ENCODE measurements at places on chromosomes 2 and 18.

DNA sequence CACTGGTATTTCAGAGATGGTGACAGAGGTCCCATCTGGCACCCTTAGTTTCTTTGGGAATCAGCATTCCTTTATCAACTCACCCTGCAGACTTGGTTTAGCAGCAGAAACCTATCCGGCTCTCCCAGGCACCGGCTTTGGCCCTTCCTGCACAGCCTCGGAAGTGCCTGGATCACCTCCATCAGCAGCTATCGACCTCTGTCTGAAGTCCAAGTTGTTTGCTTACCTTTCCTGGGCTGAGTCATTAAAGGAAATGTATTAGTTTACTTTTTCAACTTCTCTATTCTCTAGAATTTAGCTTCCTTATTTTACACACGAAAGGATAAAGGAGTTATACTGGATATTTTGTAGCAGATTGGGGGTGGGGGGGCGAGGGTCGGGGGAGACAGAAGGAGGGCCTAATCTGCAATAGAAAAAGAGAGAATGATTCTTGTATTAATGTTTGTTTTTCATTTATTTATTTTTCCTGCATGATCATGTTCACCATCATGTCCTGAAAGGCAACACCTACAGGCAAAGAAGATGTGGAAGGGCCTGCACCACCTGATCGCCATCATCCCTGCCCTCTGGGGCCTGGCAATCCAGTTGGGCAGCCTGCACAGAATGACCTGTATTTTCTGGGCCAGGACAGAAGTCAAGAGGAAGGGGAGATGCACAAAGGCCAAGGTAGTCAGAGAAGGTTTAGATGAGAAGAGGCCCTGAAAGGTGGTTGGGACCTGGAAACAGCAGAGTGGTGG, 22.1 kb upstream of the MAT2A start:
- DNase-seq = no peak

DNA sequence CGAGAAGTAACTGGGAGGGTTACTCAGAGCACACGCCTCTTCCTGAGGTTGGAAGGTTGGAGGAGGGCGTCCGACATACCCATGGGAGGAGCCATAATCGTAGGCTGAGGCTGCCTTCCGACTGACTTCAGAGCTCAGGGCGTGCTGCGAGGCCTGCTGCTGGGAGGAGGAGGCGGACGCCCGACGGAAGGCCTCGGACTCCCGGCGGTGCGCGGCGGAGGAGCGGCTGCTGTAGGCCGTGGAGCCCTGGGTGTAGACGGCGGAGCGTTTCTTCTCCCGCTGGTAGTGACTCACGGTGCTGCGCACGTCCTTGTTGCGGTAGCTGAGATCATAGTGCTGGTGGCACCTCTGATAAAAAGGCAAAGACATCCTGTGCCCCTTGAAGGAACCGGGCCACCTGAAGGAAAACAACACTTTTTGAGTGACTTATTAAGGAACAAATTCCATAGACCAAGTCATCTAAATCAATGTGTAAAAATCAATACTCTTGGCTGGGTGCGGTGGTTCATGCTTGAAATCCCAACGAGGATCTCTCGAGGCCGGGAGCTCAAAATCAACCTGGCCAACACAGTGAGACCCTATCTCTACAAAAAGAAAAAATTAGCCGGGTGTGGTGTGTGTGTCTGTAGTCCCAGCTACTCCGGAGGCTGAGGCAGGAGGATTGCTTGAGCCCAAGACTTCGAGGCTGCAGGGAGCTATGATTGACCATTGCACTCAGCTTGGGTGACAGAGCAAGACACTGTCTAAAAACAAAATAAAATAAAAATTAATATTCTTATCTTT, 4.7 kb downstream of the MYOM1 start:
- DNase-seq = no peak

GRCh38 chr2:99998651-99999320, 143.6 kb downstream of the AFF3 start:
- DNase-seq = no peak

DNA sequence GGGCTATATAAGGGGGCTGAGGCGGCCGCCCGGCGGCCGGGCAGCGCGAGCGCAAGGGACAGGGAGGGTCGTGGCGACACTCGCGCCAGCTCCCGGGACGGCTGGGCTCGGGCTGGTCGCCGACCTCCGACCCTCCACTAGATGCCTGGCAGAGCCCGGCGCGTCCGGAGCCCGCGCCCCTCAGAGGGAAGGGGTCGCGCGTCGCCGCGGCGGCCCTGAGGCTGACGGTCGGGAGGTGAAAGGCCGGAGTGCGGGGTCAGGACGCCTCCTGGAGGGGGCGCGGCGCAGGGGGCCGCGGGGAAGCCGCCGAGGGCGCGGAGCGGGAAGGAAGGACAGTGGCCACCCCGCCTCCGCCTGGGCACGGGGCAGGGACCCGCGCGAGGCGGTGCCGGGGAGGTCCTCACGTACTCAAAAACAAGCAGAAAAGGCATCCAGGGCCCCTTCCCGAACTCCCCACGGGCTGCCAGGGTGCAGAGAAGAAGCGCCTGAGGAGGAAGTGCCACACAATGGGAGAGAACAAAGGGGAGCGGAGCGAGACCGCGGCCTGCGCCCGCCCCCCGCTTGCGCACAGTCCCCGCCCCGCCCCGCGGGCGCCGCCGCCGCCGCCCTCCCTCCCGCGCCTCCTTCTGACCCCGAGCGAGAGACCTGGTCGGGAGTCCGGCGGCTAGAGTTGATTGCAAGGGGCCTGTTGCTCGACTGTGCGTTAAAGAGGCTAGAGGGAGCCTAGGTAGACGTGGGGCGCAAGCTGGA, 776 bp upstream of the KLF7 start:
- peak; percentile 85 for DNase-seq

DNA sequence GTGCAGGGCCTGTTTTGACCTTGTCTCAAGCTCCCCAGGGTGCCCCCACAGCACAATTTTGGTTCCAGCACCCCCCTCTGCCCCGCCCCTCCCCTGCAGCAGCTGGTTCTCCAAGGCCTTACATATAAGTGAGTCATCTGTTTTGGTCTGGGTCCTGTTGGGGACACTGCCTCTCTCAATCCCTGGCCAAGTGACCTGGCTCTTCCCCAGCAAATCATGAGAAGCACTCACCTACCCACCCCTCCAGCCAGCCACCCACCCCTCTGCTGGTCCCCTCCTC, 90.5 kb downstream of the INHBB start:
- no peak for DNase-seq

DNA sequence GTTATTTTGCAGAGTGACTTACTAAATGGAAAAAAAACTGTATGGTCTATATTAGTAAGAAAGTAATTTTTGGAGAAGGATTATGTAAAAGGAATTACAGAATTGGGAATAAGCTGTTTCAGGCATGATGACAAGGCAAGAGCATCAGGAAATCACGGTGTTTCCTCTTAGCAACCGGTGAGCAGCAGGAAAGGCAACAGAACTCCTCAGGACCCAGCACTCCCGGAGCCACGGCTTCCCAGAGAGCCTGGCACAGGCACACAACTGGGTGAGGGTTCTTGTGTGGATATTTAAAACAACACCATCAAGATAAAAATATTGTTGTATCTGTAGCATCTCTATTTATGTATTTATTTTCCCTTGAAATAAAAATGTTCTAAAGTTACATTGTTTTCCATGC, 34.4 kb downstream of the CYP27C1 start:
- DNase-seq = no peak

GRCh38 chr18:45353530-45353929, 261.7 kb upstream of the SLC14A2 start:
- DNase-seq = no peak
